ENCODE measurements at places on chromosomes 12 and 14.

DNA sequence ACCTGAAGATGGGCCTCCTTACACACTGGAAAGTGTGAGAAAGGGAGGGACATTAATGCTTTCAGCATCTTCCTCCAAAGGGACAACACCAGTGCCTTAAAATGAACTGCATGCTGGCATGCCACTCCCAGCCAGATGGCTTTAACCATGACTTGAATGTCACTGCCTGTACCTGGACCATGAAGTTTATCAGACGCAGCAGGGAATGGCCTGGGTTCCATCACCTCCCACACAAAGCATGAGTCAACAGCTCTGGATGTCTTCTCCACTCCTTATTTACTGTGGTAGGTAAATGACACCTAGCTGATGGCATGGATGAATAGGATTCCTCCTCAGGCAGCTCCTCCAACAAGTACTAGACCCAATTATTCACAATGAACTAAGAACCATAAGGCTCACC, 645.6 kb downstream of the SOX5 start:
- no peak for DNase-seq

GRCh38 chr14:26382901-26383685, 214.7 kb downstream of the NOVA1 start:
- DNase-seq, result no peak

DNA sequence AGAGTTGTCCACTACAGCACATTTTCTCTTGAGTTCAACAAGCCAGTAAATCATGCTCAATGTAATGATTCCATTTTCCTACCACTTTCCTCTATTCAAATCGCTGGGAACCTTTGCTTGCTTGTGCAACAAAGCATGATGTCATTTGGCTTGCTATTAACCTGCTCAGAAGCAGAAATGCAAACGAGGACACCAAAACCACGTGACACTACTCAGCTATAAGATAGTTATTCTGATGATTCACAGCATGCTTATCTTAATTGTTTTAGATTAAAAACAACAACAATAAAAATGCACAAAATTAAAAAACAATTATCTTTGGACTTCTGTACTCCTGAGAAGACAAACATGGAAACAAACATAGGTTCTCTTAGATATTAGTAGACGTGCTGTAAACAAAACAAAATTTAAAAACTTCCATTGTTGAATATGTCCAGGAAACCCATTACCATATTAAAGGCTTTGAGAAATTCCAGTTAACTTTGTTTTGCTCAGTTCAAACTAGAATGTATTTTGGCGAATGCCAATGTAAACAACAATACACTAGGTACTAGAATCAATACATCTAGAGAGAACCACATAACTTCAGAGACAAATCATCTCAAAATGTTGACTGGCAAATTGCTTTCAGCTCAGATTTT, 77.5 kb upstream of the KRAS start:
- peak; percentile 67 for DNase-seq

DNA sequence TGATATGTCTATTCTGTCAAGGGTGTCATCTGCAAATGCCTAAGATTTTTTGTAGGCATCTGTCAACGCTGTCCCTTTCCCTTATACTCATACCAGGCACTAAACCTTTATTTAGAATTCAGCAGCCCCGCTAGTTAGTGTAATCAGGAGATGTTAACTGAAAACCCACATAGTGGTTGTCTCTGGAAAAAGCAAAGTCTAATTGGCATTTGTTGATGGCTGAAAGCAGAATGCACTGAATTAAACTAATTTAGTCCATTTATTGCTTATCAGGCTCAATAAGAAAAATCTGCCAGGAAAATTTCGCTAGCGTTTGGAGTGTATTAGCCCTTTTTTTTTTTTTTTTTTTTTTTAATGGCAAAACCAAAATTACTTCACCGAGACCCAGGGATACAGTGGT, 34.5 kb downstream of the TDP1 start:
- DNase-seq, result no peak

GRCh38 chr14:41925409-41925808, 318.7 kb downstream of the LRFN5 start:
- DNase-seq, result peak; percentile 1

DNA sequence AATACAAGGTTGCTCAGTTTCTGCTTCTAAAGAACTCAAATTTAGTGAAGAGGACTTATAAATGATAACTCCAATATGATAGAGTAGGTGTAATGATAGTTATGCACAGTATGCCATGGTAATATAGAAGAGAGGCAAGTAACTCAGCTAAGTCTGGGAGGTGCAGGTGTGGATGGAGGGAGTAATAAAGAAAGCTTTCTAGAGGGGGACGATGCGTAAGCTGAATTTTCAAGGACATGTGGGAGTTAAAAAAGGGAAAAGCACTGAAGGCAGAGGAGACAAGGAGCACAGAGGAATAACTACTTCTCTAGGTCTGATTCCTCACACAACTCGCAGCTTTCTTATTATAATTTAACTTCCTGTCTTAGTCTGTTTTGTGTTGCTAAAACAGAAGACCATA, 49.1 kb upstream of the ZDHHC17 start:
- DNase-seq, result no peak

DNA sequence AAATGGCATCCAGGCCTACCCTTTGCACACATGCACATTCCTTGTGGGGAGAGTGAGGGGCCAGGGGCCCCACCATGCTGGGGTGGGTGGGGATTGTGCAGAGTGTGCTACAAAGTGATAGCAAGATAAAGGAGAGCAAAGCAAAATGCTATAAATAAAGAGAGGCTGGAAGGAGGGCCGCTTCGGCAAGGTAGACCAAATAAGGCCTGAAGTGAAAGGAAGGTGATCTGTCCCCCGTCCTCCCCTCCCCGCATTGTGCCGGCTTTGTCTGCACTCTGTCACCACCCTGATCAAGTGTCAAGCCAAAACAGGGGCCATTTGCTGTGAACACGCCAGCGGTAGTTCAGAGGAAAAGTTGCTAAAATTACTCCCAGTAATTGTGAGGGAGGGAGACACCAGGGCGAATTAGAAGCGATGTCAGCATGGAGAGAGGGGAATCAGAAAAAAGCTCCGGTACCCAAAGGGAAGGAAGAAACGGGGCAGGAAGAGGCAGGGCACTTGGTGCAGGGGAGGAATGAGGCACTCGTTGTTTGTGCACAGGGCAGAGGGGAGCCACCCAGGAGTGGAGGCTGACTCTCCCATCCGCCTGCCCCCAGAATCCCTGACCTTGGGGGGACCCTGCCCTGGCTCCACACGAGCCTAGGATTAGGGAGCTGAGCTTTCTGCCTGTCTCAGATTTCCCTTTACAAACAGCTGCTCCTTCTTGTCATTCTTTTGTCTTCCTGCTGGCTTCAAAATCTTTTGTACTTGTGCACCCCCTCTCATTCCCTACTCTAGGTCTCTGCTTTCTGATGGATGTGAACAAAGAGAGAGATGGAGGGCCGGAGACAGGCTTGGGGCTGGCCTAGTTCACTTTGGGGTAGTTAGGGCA, 2.9 kb upstream of the MYH7 start:
- no peak for DNase-seq

DNA sequence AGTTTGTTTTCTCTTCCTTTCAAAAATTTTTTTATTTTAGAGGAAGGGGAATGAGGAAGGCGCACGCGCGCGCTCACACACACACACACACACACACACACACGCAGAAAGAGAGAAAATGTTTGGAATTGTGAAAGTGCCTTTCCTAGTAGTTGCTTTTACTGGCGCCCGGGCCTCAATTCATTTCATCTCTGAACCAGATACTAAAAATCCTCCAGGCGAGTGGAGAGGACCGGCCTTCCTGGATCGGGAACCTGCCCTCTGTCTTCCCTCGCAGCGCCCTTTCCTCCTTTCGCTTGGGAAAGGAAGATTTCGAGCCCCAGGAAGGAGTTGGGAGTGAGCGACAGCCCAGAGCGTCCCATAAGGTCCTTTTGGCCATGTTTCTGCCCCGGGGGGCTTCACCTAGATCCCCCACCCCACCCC, 7.8 kb upstream of the TBX3 start:
- DNase-seq, result no peak

DNA sequence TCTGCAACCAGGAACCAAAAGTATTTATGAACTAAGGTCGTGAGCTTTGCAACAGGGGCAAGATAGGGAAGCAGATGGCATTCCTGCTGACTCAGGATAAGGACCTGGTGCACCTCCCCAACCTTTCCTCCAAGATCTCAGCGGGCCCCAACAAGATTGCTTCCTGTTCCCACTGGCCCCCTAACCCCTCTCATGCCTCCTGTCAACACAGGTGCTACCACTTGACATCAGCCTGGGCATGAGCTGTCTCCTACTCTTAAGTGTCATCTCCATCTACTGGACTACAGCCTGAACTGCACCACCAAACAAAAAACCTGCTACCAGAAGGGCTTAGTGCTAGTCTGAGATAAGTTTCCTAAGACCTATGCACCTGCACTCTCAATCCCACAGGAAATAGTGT, 32.7 kb downstream of the MED6 start:
- peak; percentile 55 for DNase-seq

- DNase-seq, result no peak
These were observed 80.0 kb upstream of the SLC8A3 start for GRCh38 chr14:70268760-70269159.

- no peak for DNase-seq
These were observed 212.6 kb downstream of the TMTC3 start for GRCh38 chr12:88354691-88355090.

- no peak for DNase-seq
These were observed 1.8 kb upstream of the TMPRSS12 start for GRCh38 chr12:50840809-50841487.

DNA sequence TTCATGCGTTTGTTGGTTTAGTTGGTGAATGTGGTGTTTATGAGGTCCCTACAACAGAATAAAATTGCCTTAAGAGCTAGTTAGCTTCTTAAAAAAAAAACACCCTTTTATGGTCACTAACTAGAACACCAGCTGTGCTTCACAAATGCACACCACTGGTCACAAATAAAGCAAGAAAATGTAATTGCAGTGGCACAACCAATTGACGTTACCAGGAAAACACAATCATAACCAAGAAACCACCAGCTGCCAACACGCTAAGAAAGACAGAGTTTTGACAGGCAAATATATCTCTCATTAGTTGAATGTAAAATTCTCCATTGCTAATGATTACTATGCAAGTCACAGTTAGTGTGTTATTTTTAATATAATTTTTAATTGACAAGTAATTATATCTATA, 389.9 kb downstream of the ADAMTS20 start:
- DNase-seq, result no peak

DNA sequence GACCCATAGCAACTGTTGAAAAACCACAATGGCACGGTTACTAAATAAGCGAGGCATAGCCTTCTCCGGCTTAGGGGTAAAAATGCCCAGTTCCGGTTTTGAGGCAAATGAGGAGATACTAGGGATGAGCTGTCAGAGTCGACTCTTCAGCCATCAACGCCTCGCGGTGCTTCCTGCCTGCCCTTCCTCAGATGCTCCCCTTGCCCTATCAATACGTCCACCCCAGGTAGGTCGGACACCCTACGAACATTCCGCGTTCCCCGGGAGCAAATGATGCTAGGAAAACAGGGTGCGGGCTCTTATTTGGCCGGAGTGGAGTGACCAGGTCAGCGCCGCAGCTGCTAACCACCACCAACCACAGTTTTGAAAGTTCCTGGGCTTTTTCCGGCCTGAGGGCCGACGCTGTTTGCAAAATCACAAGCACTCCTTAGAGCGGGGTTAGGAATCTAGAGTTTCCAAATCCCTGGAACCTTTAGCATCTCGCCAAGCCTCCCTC, 1.2 kb downstream of the SRSF9 start:
- DNase-seq, result peak; percentile 66

DNA sequence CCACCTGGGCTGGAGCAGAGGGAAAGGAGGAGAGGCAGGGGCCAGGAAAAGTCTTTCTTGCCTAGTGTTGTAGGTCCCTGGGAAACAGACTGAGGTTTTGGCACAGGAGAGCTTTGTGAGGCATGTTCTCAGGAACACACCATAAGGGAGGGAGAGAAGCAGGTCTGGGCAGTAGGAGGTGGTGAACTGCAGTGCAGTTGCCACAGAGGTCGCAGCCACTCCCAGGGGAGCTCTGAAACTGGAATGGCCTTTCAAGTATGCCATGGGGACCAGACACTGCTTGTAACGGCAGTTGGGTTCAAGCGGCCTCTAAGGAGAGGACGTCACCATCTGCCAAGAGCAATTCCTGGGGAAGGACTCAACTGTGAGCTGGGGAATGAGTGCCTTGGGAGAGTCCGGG, 35.4 kb upstream of the NKX2-8 start:
- DNase-seq, result no peak

GRCh38 chr12:67617629-67618028, 30.9 kb upstream of the DYRK2 start:
- peak; percentile 40 for DNase-seq

GRCh38 chr12:42789808-42790760, 200.5 kb upstream of the PRICKLE1 start:
- no peak for DNase-seq

- DNase-seq, result peak; percentile 52
These were observed 780.5 kb downstream of the NRXN3 start for GRCh38 chr14:78950649-78951048.

- DNase-seq, result no peak
These were observed 92.4 kb downstream of the PELI2 start for GRCh38 chr14:56210571-56210970.

GRCh38 chr12:22994316-22994675, 369.3 kb downstream of the ETNK1 start:
- DNase-seq, result no peak

DNA sequence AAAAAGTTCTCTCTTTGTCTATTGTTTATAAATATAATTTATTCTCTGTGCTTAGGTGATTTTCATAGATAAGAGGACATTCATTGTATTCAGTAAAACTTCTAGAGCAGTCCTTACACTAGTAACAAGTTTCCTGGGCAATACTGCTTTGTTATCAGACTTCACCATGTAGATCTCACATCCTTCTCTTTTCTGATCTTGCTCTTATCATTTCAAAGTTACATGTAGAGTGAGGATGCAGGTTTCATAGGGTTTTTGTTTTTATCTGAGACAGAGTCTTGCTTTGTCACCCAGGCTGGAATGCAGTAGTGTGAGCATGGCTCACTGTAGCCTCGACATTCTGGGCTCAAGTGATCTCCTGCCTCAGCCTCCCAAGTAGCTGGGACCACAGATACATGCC, 789.5 kb downstream of the DIO2 start:
- DNase-seq, result no peak

- no peak for DNase-seq
These were observed 3.2 kb downstream of the KRR1 start for GRCh38 chr12:75508159-75508558.

DNA sequence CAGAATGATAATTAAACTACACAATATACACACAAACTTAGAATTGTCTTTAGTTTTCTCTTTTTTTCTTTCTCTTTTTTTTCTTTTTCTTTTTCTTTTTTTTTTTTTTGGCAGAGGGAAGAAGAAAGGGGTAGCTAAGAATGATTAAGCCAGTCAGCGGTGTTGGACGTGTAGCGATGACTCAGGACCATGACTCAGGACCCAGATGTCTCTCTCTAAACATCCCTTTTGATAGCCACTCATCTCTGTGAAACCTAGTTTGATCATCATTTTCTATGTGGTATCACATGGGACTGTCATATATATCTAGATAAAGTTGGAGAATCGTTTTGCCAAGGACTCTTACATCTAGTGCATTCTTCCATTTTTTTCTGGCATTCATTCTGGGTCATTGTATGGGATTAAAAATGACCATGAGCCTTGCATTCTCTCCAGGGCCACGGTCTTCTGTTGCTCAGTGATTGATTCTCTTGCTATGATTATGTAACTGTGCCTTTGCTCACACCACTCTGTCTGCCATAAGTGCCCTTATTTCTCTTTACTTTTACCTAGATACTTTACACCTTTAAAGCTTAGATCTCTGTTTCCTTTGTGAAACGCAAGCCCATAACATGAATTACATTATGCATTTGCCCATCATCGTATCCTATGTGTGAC, 26.6 kb upstream of the NRXN3 start:
- DNase-seq, result peak; percentile 78
